NCI-H1417 treated with DMSO at 0.1 percent for 48 hours (cell line): ENCODE measurements at places on chromosomes 5 and 9.

DNA sequence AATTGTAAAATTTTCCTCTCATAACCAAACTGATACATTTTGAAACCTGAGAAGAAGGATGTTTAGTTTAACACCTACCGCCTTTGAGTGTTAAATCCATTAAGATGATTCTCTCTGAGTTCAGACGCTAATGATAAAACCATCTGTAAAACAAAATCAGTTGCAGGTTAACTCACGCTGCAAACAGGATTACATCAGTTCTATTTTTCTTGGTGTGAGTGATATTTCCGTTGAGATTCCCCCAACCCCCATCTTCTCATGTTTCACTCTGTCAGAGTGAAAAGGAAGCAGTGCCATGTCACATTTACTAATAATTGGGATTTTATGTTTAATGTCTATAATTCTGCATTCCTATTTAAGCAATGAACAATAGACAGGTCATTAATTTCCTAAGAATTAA is 146.5 kb downstream of the FANCC start:
- no peak for DNase-seq

GRCh38 chr5:159514229-159514810 is 184.0 kb upstream of the IL12B start:
- DNase-seq, result no peak

GRCh38 chr5:50663636-50664035 is 2.8 kb upstream of the PARP8 start:
- DNase-seq, result no peak

- DNase-seq, result no peak
These were observed 172.6 kb upstream of the RAI14 start for GRCh38 chr5:34483442-34484033.

DNA sequence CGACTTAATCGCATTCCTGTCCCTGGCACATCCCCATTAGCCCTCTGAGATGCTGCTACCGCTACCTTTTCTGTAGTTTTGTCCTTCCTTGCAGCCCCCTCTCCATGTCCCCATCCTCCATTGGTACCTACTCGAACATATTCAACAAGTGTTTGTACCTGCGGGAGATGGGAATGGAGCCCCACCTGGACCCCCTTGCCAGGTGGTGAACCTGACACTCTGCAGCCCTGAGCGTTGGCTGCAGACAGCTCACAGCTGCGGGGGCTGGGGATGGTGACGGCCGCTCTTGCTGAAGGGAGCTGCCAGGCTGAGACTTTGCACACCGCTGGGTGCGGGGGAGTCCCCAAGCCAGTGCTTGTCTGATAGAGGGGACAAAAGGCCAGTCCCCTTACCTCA is 96.3 kb upstream of the DAP start:
- DNase-seq, result no peak

- DNase-seq, result no peak
These were observed 47.9 kb downstream of the STK10 start for GRCh38 chr5:172140120-172140519.

- DNase-seq, result no peak
These were observed at the start of gene PRDM12 for GRCh38 chr9:130664251-130665028. Gene PRDM12, plus strand, starts transcription at chr9:130664594. Its CDS starts 60 bp downstream, at chr9:130664654.

DNA sequence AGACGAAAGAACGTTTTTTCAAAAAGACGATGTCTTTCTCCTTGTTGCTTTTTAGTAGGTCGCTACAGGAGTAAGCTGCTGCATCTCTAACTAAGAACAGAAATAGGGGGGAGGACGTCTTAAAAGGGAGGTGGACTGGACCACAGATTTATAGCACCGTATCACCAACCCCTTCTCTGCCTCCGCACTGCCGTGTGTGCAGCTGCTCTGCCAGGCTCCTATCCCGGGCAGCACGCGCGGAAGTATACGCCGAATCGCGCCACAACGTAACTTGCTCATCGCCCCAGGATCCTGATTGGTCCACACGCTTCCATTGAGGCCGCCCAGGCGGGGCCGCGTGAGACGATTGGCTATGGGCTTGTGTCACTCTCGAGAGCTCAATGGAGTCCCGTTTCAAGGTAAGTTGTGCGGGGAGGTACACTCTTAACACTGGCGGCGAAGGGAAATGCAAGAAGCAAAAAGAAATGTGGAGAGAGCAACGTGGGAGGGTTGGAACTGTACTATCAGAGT is at the start of gene ELAVL2:
Gene ELAVL2 (minus strand): TSS at position 121 of the 510 bp plus-strand sequence. CDS start 64,006 bp downstream, outside the sequence.
- peak; percentile 77 for DNase-seq

DNA sequence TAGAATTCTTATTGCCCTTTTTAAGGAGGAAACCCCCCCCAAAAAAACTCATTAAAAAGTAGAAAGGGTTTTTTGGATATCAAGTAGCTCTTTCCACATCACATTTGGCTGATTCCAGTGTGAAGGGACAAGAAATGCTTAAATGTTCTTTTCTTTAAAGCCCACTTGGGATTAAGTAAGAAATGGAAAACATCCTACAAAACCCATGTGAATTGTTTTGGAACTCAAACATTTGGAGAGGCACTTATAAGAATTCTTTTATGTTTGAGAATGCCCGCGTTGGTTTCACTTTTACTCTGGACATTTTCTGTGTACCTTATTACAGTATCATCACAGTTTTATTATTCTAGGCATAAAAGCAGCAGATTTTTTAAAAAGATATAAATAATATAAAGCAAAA is 301.1 kb upstream of the ACTBL2 start:
- no peak for DNase-seq

GRCh38 chr5:95283761-95284571 is 928 bp downstream of the MCTP1 start:
- no peak for DNase-seq

DNA sequence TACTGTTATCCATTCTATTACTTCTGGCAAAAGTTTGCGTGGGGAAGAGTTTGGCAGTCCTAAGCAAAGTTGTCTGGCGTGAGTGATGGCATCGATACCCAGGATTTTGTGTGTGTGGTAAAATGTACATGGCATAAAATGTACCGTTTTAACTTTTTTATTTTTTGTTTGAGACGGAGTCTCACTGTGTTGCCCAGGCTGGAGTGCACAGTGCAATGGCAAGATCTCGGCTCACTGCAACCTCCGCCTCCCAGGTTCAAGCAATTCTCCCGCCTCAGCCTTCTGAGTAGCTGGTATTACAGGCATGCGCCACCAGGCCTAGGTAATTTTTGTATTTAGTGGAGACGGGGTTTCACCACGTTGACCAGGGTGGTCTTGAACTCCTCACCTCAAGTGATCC is 55.4 kb upstream of the TJP2 start:
- no peak for DNase-seq

DNA sequence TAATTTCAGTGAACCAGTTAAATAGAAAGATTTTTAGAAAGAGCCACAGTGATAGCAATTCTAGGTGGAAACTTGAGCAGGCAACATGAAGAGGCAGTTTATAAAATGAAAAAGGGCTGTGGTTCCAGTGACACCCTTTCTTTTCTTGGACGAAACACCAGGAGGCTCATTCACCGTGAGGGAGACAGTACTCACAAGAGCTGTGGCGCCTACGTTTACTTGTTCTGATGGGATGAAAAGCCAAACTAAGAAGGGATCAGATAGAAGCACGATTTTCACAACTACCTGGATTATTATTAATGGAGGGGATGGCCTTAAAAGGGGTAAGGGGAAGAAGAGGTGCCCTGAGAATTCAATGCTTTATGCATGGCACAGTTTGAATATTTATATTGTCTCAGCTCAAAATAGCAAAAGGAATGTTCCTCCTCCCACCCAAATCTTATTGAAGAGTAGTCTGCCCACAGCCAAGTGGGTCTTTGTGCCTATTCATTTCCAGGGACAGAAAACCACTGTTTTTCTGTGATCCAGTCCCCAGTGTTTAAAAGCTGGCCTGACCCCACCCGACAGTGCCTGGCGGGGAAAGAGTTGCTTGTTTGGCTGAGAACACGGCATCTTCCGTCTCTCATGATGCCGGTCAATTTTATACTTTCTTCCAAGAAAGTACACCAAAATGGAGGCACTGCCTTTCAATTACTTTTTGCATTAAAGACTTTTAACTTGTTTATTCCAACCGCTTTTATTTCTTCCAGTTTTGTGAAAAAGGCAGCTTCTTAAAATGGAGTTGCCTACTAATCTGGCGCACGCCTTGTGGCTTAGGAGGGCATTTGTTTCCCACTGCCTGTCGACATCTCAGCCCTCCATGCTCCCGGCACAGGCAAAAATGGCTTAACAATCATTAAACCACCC is 51.9 kb downstream of the HABP4 start:
- DNase-seq, result no peak

DNA sequence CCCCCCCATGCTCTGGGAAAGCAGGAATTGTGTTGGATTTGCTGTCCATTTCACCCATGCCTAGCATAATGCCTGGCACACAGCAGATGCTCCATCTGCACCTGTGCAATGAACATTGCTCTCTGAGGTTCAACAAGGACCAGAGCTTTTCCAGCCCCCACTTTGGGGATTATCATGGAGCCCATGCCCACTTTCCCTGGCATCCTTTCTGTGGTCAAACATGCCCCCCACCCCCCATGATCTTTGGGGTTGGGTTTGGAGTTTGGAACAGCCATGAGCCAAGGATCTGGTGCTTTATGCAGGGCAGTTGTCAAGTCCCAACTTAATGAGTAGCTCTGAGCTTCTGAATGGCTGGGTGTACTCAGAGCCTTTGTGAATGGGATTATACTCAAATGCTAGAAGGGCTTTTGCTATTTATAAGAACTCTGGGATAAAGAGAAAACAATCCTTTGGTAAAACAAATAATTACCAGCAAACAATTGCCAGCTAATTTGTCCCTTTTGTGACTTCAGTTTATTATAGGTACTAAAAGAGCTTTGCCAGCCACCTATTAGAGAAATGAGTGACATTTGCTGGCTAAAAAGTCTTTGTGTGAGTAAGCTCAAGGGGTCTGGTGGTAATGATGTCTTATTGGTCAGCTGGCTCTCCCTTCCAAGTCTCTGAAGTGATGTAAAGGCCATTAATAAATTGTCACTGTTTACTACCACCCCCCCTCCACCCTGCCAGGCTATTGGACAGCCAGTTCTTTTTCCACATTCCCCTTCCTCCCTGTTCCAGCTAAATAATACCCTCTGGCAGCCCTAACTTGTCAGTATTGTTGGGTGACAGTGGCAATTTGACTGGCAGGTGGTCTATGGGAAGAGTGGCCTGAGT is 182.3 kb downstream of the MACROH2A1 start:
- DNase-seq, result no peak

DNA sequence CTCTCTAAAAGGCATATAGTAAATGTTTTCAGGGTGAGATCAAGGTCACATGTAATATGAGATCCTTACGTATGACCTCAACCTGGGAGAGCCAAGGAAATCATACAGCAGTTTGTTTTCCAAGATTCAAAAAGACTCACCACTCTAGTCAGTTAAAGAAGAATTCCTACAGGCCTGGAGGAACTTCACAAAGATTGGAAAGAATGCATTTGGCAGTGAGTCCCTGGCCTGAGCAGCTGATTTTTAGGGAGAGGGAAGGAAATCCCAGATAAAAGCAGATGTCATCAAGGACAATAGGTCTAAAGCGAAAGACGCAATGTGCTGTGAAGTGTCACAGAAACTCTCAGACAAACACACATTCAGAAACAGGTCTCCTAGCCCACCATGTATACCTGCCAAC is 424.0 kb upstream of the ZNF462 start:
- DNase-seq, result no peak

- DNase-seq, result no peak
These were observed 2.9 kb downstream of the ALDH1A1 start for GRCh38 chr9:72949918-72950325.

DNA sequence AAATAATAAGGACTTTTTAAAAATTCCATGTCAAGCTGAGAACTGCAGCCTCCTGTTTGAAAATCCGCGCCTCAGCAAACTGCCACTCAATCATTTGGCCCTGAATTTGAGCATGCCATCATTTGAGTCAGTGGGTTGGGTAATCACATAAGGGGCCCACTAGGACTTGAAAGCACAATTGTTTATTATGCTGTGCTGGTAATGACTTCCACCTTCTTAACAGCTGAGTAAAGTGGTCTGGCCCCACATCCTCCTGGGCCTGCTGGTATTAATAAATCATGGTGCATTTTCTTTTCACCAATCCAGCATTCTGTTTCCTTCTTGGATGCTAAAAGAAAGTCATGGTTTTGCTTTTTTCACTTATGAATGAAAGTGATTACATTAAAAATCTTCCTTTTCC is 103.0 kb upstream of the CTSL start:
- no peak for DNase-seq

- DNase-seq, result no peak
These were observed 12.6 kb downstream of the RAPGEF1 start for GRCh38 chr9:131727184-131727759.

GRCh38 chr5:142082182-142082781 is 26.3 kb upstream of the NDFIP1 start:
- DNase-seq, result no peak

GRCh38 chr5:159257629-159258283 is 5.3 kb upstream of the UBLCP1 start:
- no peak for DNase-seq

DNA sequence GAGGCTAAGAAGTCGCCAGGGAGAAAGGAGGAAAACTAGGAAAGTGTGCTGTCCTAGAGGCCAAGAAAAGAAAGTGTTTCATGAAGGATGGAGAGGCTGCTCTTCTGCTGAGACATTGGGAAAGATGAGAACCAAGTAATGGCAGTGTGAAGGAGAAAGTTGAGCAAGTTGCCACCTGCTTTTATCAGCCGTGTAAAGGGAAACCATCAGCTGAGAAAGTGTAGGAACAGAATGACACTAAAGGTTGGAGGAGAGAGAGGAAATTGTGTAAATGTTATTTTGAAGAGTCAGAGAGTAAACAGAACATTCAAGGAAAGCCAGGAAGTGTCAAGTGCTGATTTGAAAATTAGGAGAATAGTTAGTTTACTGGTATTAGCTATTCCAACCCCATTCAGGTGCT is 125.0 kb downstream of the CEMIP2 start:
- no peak for DNase-seq

DNA sequence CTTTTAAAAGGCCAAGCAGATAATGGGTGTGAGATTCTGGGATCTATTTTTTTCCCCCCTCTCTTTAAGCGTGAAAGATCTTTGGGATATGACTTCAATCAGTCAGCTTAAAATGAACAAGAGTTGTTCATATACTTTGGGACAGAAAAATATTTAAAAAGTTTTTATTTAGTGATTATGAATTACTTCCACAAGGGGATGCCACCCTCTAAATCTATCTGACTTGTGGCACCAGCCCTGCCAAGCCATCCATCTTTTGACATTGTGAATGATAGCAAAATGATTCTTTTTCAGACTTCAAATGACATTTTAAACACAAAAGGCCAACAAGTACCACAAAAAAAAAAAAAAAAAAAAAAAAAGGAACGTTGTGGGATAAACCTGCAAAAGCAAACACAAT is 111.0 kb upstream of the HMHB1 start:
- DNase-seq, result no peak

- DNase-seq, result no peak
These were observed 297.1 kb upstream of the MSX2 start for GRCh38 chr5:174427304-174427703.

DNA sequence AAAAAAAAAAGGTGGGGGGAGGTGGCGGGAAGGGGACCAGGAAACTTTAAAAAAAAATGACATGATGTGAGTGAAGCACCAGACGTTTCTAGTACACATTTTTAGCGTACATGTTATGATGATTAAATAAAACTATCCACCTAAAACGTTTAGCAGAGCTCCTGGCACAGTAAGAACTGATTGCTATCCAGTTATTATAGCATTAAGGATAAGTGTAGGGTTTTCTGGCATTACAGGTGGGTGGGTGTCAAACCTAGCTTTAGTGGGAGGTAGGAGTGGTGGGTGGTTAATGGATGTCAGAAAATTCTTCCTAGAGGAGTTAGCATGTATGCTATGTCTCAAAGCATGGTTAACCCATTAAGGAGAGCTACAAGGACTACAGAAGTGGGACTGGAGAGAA is 2329.5 kb downstream of the MAT2B start:
- DNase-seq, result no peak

GRCh38 chr5:83608122-83608521 is 112.5 kb downstream of the HAPLN1 start:
- no peak for DNase-seq
